NCI-H446 treated with DMSO at 0.1 percent for 48 hours (cell line): ENCODE measurements at places on chromosomes 11 and 22.

GRCh38 chr22:32144496-32145274, 14.4 kb downstream of the C22orf42 start:
- no peak for DNase-seq

- no peak for DNase-seq
These were observed 415.3 kb upstream of the CADM1 start for GRCh38 chr11:115919341-115920091.

DNA sequence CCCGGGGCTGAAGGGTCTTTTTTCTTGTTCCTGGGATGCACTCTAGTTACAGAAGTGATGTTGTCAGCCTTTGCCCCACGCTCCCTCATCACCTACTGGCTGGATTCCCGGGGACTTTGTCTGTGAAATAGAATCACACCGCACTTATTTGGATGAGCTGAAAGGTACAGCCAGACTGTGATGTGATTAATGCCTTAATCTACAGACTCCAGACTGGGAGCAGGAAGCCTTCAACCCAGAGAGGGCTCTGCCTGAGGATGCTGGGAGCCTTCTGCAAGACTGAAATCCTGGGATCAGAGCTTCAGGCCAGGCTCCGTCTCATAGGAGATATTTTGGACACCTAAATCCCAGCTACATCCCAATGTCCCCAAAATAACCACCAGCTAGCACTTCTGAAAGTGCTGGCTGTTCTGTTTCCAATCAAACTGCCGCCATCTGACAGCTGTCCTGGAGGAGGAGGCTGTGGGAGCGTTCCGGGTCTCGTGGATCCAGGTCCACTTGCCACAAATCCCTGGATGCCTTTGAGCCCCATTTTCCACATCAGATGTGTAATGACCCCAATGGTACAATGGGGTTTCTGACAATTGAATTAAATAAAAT, 688.5 kb downstream of the TBC1D22A start:
- DNase-seq, result no peak

DNA sequence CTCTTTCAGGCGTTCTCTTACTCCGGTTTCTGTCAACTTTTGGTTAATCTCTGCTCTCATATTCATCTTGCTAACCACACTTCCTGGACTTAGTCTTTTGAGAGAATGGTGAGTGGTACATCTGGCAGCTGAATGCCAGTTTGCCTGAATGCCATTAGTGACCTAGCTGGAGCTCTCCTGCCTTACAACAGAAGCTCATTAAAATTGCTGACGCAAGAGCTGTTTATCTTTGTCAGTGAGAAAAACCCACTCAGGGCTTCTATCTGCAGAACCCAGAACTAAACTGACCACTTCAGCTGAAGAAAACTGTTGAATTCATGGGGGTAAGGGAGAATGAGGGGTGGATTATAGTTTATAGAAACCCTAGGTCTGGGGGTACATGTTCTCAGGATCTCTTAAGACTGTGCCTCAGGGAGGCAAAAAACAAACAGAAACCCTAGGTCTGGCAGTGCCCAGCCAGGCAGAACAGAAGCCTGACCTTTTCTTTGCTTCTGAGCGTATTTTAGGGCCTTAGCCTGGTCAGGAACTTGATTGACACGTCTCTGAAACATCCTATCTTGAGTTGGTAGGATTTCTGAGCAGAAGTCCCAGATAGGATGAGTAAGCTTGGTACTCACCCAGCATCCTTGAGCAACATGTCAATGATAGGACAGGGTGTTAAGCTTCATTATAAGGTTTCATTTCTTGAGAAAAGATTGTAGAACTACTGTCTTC, 52.8 kb upstream of the YWHAH start:
- DNase-seq, result no peak

DNA sequence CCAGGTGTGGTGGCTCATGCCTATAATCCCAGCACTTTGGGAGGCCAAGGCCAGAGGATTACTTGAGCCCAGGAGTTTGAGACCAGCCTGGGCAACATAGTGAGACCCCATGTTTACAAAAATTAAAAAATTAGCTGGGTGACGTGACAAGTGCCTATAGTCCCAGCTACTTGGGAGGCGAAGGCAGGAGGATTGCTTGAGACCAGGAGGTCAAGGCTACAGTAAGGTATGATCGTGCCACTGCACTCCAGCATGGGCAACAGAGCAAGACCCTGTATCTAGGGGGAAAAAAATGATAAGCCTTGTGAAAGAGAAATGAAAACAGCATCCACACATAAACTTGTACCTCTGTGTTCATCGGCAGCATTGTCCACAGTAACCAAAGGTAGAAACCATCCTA, 8.1 kb upstream of the CCND1 start:
- no peak for DNase-seq

DNA sequence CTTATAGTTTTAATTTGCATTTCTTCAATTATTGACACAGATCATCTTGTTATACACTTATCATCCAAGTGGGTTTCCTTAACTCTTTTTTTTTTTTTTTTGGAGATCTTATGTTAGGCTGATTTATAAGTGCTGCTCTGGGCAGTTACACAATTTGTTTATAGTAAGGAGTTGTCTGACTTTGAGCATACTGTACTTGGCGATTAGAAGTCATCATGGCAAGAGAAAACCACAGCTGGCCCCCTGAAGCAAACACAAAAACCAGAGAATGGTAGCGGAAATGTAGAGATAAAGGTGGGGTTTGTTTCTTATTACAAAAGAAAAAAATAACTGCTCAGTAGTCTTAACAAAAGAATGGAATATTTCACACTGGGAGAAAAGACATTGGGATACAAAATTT, 292.6 kb downstream of the SWAP70 start:
- no peak for DNase-seq

DNA sequence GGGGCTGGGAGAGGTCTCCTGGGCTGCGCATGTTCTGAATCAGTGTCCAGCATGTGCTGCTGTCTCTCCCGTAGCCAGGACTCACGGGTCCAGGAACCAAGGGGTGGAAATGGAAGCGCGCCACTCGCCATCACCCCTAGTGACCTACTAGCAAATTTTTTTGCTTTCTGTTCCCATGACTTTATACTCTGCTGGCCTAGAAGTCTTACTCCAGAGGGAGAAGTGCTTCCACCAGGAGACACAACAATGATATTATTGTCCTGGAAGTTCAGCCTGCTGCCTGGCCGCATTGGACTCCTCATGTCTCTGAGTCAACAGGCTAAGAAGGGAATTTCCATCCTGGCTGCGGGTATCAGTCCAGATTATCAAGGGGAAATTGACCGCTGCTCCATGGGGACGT, 729.7 kb downstream of the BRD1 start:
- DNase-seq, result no peak

- DNase-seq, result no peak
These were observed 70.2 kb downstream of the NOX4 start for GRCh38 chr11:89420981-89421380.

DNA sequence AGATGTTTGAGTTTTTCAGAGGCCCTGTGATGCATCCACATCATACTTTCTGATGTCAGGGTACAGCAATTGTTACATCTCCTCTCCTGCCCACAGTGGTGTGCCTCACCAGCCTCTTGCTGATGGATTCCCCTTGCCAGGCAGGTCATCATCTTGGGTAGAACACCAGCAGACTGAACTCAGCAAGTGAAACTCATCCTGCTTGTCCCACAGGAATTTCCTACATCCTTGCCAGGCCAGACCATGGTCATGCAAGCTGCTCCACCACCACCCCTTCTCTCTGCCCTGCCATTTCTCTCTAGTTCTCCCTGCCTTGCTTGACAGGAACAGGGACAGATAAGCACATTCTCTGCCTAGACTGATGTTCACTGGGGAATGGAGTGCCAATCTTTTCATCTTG, 85.9 kb downstream of the PAX6 start:
- no peak for DNase-seq

GRCh38 chr11:102423936-102424335, 28.6 kb downstream of the TMEM123 start:
- DNase-seq, result no peak

DNA sequence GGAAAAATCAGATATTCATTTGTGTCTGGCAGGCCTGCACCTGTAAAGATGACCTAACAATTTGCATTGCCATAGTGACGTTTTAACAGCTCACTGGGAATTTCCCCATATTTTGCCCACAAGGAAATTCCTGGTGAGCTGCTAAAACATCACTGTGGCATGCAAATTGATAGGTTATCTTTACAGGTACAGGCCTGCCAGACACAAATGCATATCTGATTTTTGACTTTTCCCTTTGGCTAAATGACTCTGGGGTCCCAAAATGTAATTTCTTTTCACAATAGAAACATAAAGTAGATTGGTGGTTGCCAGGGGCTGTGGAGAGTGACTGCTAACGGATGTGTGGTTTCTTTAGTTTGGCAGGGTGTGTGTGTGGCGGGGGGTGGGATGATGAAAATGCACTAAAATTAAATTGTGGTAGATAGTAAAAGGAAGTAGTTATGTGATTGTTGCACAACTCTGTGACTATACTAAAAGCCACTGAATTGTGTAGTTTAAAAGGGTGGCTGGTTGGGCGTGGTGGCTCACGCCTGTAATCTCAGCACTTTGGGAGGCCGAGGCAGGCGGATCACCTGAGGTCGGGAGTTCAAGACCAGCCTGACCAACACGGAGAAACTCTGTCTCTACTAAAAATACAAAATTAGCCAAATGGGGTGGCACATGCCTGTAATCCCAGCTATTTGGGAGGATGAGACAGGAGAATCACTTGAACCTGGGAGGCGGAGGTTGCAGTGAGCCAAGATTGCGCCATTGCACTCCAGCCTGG, 18.5 kb upstream of the FEZ1 start:
- DNase-seq, result no peak

- no peak for DNase-seq
These were observed 9.8 kb downstream of the CD82 start for GRCh38 chr11:44575288-44575672.

DNA sequence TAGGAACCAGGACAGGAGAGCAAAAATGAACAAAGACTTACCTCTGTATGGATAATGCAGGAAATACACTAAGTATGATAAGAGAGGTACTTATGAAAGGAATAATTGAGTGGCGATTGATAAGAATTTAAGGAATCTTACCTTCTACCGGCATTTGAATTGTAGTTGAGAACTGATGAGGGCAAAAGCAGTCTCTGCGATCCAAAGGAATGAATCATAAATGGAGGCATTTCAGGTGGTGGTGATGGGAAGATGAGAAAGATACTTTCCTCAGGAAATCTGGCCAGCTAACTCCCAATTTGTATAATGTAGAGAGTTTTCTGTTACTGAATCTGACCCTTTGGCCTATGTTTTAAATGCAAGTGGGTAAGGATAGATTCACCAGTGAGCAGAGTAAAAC, 71.9 kb upstream of the C11orf87 start:
- DNase-seq, result no peak

GRCh38 chr11:64542172-64543125, 48.6 kb upstream of the SLC22A12 start:
- DNase-seq, result no peak

DNA sequence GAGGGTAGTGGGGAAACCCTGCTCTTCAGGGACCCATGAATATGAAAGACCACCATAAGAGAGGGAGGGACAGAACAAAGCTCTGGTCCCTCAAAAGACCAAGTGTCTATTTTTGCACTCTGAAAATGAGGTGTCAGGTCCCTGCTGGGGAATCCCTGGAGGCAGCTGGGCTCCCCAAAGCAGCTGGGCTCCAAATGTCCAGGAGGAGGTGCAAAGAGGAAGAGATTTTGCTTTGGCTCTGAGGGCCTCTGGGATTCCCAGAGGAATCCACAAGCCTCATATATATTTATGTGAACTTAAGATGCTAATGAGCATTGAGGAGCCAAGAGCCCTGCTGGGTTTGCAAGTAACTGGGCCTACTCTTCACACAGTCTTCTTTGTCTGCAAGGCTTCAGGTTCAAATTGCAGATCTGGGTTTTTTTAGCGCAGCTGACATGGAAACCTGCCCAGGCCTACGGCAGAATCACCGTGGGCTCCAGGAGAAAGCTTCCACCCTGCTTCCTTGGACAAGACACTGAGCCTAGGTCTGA, 26.0 kb downstream of the CLMP start:
- no peak for DNase-seq

DNA sequence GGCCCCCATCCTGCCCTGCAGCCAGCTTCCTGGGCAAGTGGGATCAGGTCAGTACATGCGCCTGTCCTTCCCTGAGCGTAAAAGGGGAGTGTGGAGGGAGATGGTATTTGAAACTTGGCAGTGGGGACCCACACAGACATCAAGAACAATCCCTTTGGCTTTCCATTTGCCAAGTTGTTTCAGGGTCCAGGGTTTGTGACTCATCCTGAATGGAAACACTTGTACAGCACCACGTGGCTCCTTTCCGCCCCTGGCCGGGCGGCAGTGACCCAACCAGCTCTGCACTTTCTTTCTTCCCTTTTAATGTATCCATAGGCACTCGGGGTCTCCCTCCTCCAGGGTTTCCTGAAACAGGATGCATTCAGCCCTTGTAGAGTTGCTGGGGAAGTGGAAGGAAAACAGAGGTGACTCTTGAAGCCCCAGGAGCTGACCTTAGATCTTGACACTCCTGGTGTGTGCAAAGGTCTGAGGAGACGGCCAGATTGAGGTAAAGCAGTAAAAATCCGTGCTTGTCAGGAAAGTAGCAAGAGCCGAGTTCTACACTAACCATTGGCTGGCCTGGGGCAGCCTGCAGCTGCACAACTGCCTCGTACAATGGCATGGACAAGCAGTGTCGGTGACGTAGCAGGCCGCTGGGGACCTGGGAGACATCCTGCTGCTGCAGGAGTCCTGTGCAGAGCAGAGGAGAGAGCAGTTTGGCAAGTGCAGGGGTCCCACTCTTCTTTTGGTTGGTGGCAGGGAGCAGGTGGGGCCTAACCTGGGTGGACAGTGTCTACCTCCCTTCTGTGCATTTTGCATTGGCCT, 189.8 kb downstream of the SNX19 start:
- DNase-seq, result no peak

GRCh38 chr22:30246814-30247376, 336 bp upstream of the LIF start:
- DNase-seq, result no peak

- DNase-seq, result peak; percentile 75
These were observed 162.3 kb downstream of the TRIM29 start for GRCh38 chr11:119975561-119976152.

GRCh38 chr11:83970061-83970671, 684.0 kb upstream of the CCDC90B start:
- no peak for DNase-seq

DNA sequence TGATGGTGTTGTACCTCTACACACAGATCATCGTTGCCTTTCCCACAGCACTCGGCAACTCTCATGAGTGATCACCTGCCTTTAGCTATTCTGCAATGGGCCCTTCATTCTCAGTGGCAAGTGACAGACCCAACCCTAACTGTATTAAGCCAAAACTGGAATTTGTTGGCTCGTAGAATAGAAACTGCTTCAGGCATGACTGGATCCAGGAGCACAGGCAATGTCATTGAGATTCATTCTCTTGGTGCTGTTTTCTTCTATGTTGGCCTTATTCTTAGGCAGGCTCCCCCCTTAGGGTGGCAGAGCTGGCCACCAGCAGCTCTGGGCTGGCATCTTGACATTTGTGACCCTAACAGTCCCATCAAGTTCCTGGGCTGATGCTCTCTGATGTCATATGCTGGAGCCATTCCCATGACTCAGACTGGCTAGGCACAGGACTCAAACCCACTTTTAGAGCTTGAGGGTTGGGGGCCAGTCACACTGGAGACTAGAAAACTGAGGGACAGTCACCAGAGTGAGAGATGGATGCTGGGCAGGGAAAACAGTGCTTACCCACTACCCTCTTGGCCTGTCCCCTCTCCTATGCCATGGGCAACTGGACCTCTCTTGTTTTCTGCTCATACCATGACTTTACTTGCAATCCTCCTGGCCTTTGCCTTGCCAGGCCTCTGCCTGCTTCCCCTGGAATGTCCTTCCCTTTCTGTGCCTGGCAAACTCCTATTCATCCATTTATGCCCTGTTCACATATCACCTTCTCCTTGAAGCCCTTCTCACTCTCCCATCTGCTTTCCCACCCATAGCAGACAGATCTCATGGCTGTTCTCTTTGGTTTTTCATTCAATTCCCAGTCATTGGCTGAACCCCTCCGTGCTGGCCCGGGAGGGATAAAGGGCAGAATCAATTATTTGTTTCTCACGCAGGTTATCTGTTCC, 7.1 kb upstream of the CDC42EP2 start:
- no peak for DNase-seq
